ENCODE measurements at places on chromosomes 7 and 10.

GRCh38 chr10:132574783-132575319 is 37.3 kb downstream of the INPP5A start:
- H3K4me3 ChIP-seq, result no peak overlapping the region
- peak overlapping the region; percentile 44 for H3K27ac ChIP-seq
- peaks cover 25% of the 10 kb centered on the region for H3K4me1 ChIP-seq
- no peaks in the 10 kb centered on the region for H3K27me3 ChIP-seq
- H3K36me3 ChIP-seq, result no peaks in the 10 kb centered on the region
- DNase-seq, result peak; percentile 56

DNA sequence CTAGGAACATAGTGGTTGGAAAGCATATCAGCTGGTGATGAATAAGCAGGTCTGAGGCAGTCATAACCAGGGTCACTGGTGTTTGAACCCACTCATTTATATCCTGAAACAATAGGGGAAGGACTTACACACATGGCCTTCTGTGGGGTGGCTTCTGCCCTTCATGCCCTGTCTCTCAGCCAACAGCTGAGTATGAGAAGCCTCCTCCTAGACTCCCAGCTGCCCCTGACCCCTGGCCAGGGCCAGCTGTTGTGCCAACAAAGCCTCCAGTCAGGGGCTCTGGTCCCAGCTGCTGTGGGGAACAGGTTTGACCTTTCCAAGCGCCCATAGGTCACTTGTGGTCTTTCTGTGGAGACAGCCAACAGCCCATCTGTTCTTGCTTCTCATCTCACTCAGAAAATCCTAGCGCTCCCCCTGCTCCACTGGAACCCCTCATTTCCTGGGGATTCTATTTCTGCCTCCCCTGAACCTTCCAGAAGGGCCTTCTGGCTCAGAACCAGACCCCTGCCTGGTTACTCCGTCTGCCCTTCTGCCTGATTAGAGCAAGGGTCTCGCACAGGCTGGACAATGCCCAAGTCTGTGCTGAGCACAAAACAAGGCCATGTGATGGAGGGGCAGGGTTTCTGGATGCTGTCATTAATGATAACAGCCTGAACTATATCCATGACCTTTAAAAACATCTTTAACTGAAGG is 9.7 kb upstream of the PURB start:
- no peak for DNase-seq
- no peak overlapping the region for H3K27ac ChIP-seq
- H3K4me3 ChIP-seq, result no peak overlapping the region
- H3K4me1 ChIP-seq, result peaks cover 5% of the 10 kb centered on the region

- no peaks in the 10 kb centered on the region for H3K27me3 ChIP-seq
- H3K36me3 ChIP-seq, result no peaks in the 10 kb centered on the region
- no peaks in the 10 kb centered on the region for H3K4me1 ChIP-seq
- no peak for DNase-seq
- H3K27ac ChIP-seq, result no peak overlapping the region
- no peak overlapping the region for H3K4me3 ChIP-seq
Observed at GRCh38 chr7:151963895-151964870, 7.9 kb downstream of the GALNTL5 start.

GRCh38 chr10:38038107-38038931 is 27.8 kb downstream of the ZNF33A start:
- no peak for DNase-seq
- no peaks in the 10 kb centered on the region for H3K27me3 ChIP-seq
- no peak overlapping the region for H3K27ac ChIP-seq

DNA sequence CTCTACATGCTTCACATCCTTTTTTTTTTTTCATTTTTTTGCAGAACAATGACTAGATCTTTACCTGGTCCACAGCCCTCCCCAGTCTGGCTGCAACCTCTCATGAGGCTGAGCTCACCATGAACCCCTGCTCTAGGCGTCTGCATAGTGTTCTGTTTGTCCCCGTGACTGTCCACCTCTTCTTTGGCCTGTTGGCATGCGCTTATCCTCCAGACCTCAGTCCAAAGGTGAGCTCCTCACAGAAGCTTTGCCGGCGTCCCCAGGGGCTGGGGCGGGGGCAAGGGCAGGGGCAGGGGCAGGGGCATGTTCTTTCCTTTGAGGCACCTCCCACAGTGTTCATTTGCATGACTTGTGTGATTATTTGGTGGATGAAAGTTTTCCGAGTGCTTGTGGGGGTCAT is 218.4 kb upstream of the ZNF32 start:
- no peaks in the 10 kb centered on the region for H3K36me3 ChIP-seq
- no peak overlapping the region for H3K4me3 ChIP-seq
- H3K4me1 ChIP-seq, result peaks cover 12% of the 10 kb centered on the region
- no peak overlapping the region for H3K27ac ChIP-seq
- no peaks in the 10 kb centered on the region for H3K27me3 ChIP-seq

- no peaks in the 10 kb centered on the region for H3K4me1 ChIP-seq
- H3K4me3 ChIP-seq, result no peak overlapping the region
- H3K27me3 ChIP-seq, result no peaks in the 10 kb centered on the region
Observed at GRCh38 chr10:102254426-102254825, 9.1 kb downstream of the GBF1 start.

DNA sequence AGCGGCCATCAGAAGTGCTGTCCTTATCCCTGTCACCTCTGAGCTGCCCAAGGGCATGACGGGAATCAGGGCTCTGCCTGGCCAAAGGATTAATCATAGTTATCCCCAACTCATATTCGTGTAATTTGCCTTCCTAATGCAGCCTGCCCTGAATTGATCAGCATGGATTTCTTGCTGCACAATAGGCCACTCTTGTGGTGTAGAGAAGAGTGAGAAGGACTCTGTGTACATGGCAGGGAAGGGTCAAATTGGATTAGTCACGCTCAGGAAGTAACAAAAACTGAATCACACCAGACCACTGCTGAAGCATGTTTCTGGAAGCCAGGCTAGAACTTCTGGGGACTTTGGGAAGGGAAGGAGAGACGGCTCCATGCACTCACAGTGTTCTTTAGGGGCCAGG is 227.0 kb downstream of the BUB3 start:
- no peak overlapping the region for H3K4me3 ChIP-seq
- no peaks in the 10 kb centered on the region for H3K4me1 ChIP-seq
- peaks cover 19% of the 10 kb centered on the region for H3K27me3 ChIP-seq
- no peak overlapping the region for H3K27ac ChIP-seq
- DNase-seq, result no peak

- H3K27me3 ChIP-seq, result no peaks in the 10 kb centered on the region
- H3K27ac ChIP-seq, result no peak overlapping the region
- H3K4me1 ChIP-seq, result peaks cover 3% of the 10 kb centered on the region
- no peak for DNase-seq
- H3K4me3 ChIP-seq, result no peak overlapping the region
Observed at GRCh38 chr10:112265745-112266144, 17.5 kb upstream of the TECTB start.

DNA sequence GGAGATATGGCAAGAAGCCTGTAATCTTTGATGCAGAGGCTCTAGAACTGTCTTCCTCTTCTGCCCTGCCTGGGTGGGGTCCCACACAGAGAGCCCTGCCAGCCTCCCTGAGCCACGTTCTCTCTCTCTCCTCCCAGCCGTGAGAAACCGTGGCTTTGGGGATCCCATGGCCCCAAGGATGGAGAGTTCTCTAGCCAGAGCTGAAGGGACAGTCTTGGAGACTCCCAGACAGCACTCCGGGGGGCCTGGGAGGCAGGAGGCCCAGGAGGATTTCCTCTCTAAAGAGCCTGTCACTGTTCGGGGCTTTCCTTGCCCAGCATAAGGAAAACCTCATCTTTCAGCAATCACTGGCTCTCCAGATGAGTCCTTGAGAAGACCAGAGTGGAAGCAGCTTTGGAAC is 227.1 kb downstream of the ARHGAP12 start:
- H3K27me3 ChIP-seq, result no peaks in the 10 kb centered on the region
- H3K27ac ChIP-seq, result peak overlapping the region; percentile 77
- no peaks in the 10 kb centered on the region for H3K36me3 ChIP-seq
- DNase-seq, result no peak
- H3K4me1 ChIP-seq, result peaks cover 7% of the 10 kb centered on the region

DNA sequence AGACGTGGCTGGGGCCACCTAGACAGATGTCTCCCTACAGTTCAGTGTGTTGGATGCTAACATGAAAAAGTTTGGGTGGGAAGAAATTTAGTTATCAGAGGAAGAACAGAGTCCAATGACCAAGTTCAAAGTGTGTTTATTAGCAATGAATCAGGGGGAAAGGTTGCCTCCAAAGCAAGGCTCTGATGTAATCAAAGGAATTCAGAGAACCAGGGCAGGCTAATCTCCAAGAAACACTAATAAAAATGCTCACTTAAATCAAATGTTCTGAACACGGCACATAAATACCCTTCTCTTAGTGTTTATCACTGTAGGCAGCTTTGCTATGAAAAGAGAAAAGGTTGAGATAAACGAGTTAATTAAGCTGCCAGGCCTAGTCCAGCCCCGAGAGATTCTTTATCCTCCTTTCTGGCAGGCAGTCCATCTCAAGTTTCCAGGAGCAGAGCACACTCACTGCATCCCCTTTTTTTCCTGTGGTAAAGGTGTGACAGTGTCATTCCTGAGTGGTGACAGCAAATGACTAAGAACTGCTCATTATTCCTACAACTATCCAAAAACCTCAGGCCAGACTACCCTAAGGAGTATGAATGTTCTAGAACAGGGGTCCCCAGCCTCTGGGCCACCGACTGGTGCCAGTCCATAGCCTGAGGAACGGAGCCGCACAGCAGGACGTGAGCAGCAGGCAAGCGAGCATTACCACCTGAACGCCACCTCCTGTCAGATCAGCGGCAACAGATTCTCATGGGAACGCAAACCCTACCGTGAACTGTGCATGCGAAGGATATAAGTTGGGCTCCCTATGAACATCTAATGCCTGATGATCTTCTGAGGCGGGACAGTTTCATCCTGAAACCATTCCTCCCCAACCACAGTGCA is 66.9 kb upstream of the FHIP2A start:
- H3K4me3 ChIP-seq, result no peak overlapping the region
- DNase-seq, result no peak
- peaks cover 19% of the 10 kb centered on the region for H3K4me1 ChIP-seq
- H3K36me3 ChIP-seq, result no peaks in the 10 kb centered on the region
- H3K27me3 ChIP-seq, result no peaks in the 10 kb centered on the region

GRCh38 chr7:26617066-26617465 is 247.3 kb downstream of the SKAP2 start:
- DNase-seq, result no peak
- H3K4me3 ChIP-seq, result no peak overlapping the region
- H3K4me1 ChIP-seq, result no peaks in the 10 kb centered on the region
- H3K36me3 ChIP-seq, result no peaks in the 10 kb centered on the region
- H3K27me3 ChIP-seq, result no peaks in the 10 kb centered on the region
- H3K27ac ChIP-seq, result no peak overlapping the region

DNA sequence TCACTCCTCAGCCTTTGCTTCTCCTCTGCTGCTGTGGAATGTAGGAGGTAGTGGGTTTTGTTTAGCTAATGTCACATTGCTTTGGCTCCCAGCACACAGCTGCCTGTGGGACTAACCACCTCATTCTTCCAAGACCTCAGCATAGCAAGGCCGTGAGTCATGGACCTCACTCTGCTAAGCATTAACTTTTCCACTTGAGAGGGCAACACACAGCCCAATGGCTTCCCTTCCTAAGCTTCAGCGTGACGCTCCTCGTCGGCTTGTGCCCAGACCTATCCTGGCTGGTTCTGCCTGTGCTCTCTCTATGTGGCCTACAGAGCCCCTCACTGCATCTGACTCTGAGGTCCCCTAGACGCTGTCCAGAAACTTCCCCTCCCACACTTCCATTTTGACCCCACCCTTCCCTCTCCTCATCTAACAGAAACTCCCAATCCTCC is 23.3 kb downstream of the MYOF start:
- H3K36me3 ChIP-seq, result peaks cover 4% of the 10 kb centered on the region
- H3K27ac ChIP-seq, result no peak overlapping the region
- H3K27me3 ChIP-seq, result no peaks in the 10 kb centered on the region
- peaks cover 24% of the 10 kb centered on the region for H3K4me1 ChIP-seq
- peak; percentile 86 for DNase-seq
- H3K4me3 ChIP-seq, result no peak overlapping the region

GRCh38 chr7:151091003-151091402 is 4.7 kb downstream of the AGAP3 start:
- no peaks in the 10 kb centered on the region for H3K27me3 ChIP-seq
- peaks cover 3% of the 10 kb centered on the region for H3K36me3 ChIP-seq
- H3K27ac ChIP-seq, result peak overlapping the region; percentile 15
- no peak for DNase-seq
- peaks cover 28% of the 10 kb centered on the region for H3K4me1 ChIP-seq
